ENCODE measurements at places on chromosomes 1 and 21.
A peak's percentile ranks its signal among the peaks of the same experiment; 100 is the strongest.

DNA sequence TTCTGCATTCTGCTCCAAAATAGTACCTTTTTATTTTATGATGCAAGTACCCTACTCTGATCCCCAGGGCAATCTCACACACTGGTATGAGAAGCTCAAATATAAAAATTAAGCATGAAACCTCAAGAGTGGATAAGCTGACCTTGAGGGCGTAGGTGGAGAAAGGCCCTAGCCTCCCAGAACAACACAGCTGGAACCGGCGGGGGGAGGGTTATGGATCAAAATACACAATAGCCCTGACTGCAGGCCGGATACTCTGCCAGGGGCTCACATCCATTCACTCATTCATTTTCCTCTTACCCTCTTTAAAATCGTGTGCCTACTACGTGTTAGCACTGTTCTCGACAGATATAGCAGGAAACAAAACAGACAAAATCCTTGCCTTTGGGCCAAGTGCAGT, 32.8 kb upstream of the ECE1 start:
- H3K27me3 ChIP-seq = no peaks in the 10 kb centered on the region
- H3K4me1 ChIP-seq = peaks cover 33% of the 10 kb centered on the region

GRCh38 chr1:27648602-27649305, 13.8 kb upstream of the FGR start:
- no peak overlapping the region for H3K27ac ChIP-seq
- DNase-seq = no peak
- no peak overlapping the region for H3K4me3 ChIP-seq
- H3K36me3 ChIP-seq = no peaks in the 10 kb centered on the region

GRCh38 chr1:12552951-12553921, 64.8 kb downstream of the DHRS3 start:
- H3K36me3 ChIP-seq = no peaks in the 10 kb centered on the region
- no peak overlapping the region for H3K27ac ChIP-seq
- DNase-seq = no peak
- no peaks in the 10 kb centered on the region for H3K27me3 ChIP-seq
- H3K4me1 ChIP-seq = no peaks in the 10 kb centered on the region

- no peak for DNase-seq
Observed at GRCh38 chr1:29583727-29584126, 347.4 kb downstream of the PTPRU start.

GRCh38 chr1:225973158-225973557, 26.0 kb downstream of the SDE2 start:
- no peak overlapping the region for H3K27ac ChIP-seq
- H3K27me3 ChIP-seq = no peaks in the 10 kb centered on the region
- no peak overlapping the region for H3K4me3 ChIP-seq
- H3K4me1 ChIP-seq = peaks cover 4% of the 10 kb centered on the region
- H3K36me3 ChIP-seq = no peaks in the 10 kb centered on the region

GRCh38 chr21:14076143-14076806, 134.5 kb downstream of the LIPI start:
- H3K27me3 ChIP-seq = no peaks in the 10 kb centered on the region
- no peak overlapping the region for H3K4me3 ChIP-seq
- H3K27ac ChIP-seq = peak overlapping the region; percentile 13

GRCh38 chr1:111563619-111564018, 56.0 kb upstream of the RAP1A start:
- no peak for DNase-seq
- no peak overlapping the region for H3K4me3 ChIP-seq
- peaks cover 4% of the 10 kb centered on the region for H3K4me1 ChIP-seq
- no peaks in the 10 kb centered on the region for H3K36me3 ChIP-seq
- no peak overlapping the region for H3K27ac ChIP-seq

- no peak for DNase-seq
- H3K4me3 ChIP-seq = no peak overlapping the region
- no peak overlapping the region for H3K27ac ChIP-seq
- H3K36me3 ChIP-seq = no peaks in the 10 kb centered on the region
- H3K27me3 ChIP-seq = no peaks in the 10 kb centered on the region
Observed at GRCh38 chr1:228982637-228983036, 247.4 kb downstream of the RHOU start.

DNA sequence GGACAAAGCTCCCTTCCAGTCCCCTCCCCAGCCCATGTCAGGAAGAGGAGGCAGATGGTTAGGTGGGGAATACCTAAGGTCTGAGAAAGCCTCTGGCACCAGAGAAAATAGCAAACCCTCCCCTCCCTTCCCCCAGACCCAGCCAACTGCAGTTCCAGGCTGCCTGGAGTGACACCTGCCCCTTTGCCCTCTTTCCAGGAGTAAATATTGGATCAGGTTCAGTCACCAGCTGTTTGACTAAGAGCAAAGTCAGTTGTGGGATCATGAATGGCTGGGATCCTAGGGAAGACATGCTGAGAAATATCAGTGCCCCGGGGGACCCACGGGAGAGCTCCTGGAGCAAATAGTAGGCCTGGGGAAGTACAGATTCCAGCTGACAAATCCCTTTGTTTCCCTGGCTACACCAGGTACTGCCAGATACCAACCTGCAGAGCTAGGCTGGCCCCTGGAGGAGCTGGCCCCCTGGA, 12.2 kb upstream of the CDK18 start:
- H3K36me3 ChIP-seq = no peaks in the 10 kb centered on the region
- H3K4me1 ChIP-seq = peaks cover 5% of the 10 kb centered on the region
- no peak overlapping the region for H3K27ac ChIP-seq

DNA sequence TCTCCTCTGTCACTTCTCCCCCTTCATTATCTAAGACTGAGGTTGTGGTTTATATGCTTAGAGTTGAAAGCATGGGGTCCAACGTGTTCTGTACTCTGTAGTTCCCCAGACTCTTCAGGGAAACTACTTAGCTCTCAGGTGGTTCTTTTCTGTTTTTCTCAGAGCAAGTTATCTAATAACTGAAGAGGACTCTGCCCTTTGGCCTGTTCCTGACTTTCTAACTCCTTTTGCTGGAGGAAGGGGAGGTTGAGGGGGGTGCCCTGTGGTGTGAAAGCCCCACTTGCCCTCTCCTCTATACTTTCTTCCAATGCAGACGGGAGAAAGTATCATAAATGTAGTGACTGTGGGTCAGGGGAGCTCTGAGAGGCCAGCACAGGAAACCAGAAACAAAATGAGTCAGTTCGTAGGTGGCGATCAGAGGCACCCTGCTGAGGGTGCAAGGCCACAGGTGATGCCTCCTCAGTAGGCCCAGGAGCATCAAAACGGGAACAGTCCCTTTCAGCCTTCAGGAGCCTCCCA, 5.0 kb downstream of the SLC25A44 start:
- DNase-seq = peak; percentile 57
- H3K27me3 ChIP-seq = no peaks in the 10 kb centered on the region
- H3K4me3 ChIP-seq = peak overlapping the region; percentile 62
- H3K27ac ChIP-seq = peak overlapping the region; percentile 82
- H3K36me3 ChIP-seq = peaks cover 40% of the 10 kb centered on the region
